ENCODE measurements at places on chromosomes 5 and 9. TPM values are rescaled to one million over a fixed set of nuclear protein-coding genes. Genes with fewer than 3 reads are reported as not detected.

DNA sequence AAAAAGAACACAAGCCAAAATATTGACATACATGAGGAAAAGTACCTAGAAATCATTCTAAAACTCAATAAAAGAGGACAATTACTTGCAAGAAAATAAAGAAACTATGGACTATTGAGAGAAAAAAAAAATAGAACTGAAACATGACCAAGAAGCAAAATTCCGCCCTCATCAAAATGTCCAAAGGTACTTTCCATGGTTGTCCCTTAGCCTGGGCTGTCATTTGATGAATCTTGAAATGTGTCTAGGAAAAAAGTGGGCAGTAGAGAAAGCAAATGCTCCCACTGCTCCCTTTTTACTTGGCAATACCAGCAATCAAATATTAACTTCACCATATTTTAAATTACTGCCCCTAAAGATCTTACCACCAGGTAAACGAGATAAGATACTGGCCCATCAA lies 10.8 kb downstream of the NRG2 start:
- no peak for DNase-seq
- H3K27ac ChIP-seq: no peak overlapping the region
- no peaks in the 10 kb centered on the region for H3K27me3 ChIP-seq
- no peaks in the 10 kb centered on the region for H3K4me1 ChIP-seq

DNA sequence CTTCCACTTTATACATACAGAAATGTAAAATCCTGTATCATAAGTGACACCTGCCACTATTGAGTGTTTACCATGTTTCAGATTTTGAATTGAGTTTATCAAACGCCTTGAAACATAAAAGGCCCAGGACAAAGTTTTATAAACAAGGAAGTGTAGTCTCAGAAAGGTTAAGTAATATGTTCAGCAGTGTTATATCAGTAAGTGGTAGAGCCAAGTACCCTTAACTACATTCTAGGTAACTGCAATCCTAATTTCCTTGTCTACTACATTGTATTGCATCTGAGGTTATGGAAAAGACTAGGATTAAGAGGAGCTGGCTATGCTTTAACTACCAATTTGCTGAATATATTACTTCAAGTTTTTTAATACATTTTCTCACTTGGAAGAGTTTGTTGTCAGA lies 641.6 kb downstream of the LRRC70 start:
- H3K36me3 ChIP-seq: no peaks in the 10 kb centered on the region
- no peaks in the 10 kb centered on the region for H3K4me1 ChIP-seq
- no peak overlapping the region for H3K27ac ChIP-seq
- H3K4me3 ChIP-seq: no peak overlapping the region
- no peak for DNase-seq

CARTPT gene
- not detected for total RNA-seq

DNA sequence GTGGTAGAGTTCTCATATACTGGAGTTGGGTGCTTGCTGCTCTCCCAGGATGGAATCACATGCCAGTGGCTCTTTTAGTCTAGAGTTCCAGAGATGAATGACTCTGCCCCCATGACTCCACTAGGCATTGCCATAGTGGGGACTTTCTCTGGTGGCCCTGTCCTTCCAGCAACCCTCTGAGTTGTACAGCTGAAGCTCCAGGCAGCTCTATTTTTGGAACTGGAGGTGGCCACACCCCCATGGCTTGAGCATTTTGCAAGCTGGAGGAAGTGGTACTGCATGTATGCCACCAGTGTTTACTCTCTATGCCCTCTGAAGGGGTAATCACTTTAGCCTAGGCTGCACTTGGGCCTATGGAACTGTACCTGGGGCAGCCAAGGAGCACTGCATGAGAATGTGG lies 112.6 kb downstream of the RANBP17 start:
- no peak overlapping the region for H3K27ac ChIP-seq
- no peak for DNase-seq
- H3K4me3 ChIP-seq: no peak overlapping the region
- H3K4me1 ChIP-seq: no peaks in the 10 kb centered on the region

DNA sequence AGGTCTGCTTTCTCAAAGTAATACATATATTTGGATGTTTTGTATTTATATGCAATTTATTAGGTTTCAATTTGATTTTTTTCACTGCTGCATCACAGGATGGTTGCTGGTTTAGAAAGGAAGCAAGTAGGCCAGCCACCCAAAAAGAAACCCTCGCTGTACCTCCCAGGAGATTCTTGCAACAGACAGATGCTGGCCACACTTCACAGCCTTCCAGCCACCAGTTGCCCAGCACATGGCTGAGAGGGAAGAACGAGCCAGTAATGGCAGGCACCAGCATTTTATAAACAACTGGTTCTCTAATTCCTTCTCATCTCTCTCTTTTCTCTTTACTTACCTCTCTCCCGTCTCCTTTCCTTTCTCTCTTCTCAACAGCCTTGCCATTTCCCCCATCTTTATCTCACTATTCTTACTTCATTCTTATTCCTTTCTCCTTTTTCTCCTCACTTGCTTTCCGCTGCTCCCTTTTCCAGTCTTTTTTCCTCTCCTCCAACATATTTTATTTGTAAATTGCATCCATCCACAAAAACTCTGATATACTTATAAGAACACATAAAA lies 38.9 kb downstream of the EFNA5 start:
- no peak for DNase-seq
- H3K27ac ChIP-seq: no peak overlapping the region
- no peak overlapping the region for H3K4me3 ChIP-seq
- no peaks in the 10 kb centered on the region for H3K27me3 ChIP-seq
- no peaks in the 10 kb centered on the region for H3K36me3 ChIP-seq

GRCh38 chr5:64634997-64635686 lies 55.2 kb upstream of the SHISAL2B start:
- no peaks in the 10 kb centered on the region for H3K4me1 ChIP-seq
- H3K4me3 ChIP-seq: no peak overlapping the region
- no peak for DNase-seq
- H3K27ac ChIP-seq: no peak overlapping the region
- peaks cover 4% of the 10 kb centered on the region for H3K27me3 ChIP-seq

DNA sequence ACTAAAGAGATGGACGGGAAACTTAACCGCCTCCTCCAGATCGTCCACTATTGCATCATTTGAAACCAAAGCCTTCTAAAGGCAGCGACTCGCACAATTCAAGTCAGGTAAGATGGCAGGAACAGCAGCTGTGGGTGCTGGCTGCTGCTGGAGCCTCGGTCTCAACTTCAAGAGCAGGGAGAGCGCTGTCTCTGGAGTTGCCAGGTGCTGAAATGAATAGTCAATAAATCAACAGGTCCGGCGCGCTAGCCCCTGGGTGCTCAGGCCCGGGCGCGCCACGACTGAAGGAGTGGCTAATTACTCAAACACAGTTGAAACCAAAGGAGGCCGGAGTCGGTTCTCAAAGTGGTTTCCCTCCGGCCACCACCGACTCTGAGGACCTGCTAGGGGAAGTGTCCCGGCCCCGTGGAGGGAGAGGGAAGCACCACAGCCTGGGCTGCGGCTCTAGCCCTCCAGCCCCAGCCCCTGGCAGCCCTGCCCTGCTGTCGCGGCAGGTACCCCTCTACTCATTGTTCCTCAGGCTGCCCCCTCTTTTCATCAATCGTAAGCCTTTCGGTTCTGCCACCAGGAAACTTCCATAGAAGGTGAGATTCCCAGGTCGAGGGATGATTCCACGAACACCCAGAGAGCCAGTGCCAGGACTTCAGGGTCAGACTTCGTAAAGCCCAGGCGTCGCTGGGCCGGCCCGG lies 804 bp downstream of the TTC39B start:
- peak overlapping the region; percentile 93 for H3K4me3 ChIP-seq
- H3K27me3 ChIP-seq: no peaks in the 10 kb centered on the region
- H3K27ac ChIP-seq: peak overlapping the region; percentile 91
- H3K4me1 ChIP-seq: peaks cover 26% of the 10 kb centered on the region

- H3K4me1 ChIP-seq: peaks cover 18% of the 10 kb centered on the region
- no peak for DNase-seq
- no peak overlapping the region for H3K4me3 ChIP-seq
- H3K27me3 ChIP-seq: no peaks in the 10 kb centered on the region
- no peak overlapping the region for H3K27ac ChIP-seq
- H3K36me3 ChIP-seq: no peaks in the 10 kb centered on the region
Measured at GRCh38 chr9:96051423-96051822, 175.9 kb downstream of the ERCC6L2 start.

DNA sequence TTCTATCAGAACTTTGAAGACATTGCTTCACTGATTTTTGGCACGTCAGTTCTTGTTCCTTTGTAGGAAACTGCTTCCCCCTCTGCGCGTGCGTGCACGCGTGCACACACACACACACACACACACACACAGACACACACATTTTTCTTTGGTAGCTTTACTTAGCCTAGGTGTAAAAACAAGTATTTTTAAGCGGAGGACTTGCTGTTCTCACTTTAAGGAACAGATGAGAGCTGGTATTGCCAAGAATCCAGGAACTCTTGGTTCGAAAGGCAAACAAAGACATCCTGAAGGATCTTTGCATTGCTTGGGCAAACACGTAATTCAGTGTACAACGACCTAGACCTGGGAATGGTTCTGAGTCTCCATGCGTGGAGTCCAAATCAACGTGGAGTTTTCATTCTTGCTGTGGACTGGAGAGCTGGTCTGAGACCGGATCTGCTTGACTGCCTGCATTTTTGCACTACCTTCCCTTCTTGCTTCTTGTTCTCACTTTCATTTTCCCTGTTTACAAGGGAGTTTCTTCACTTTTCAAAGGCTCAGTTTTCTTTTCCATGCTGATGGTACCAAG lies 8.2 kb downstream of the TMEM268 start:
- no peaks in the 10 kb centered on the region for H3K27me3 ChIP-seq
- H3K36me3 ChIP-seq: no peaks in the 10 kb centered on the region
- no peak for DNase-seq
- peak overlapping the region; percentile 32 for H3K4me3 ChIP-seq

DNA sequence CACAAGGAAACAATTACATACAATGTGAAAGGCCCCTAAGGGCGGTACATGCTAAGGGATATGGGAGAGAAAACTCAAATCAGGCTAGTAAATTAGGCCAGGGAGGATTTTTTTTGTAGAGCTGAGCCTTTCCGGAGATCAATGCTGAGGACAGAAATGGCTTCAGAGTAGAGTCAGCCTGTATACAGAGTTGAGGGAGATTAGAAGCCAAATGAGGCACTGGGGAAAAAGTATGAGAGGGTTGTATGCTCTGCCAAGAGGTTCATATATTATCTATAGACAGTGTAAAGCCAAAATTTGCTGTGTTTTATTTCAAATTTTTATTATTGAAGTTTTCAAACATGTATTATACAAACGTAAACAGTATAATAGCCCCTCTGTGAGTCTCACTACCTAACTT lies 103.1 kb downstream of the BNC2 start:
- H3K27me3 ChIP-seq: no peaks in the 10 kb centered on the region
- no peaks in the 10 kb centered on the region for H3K4me1 ChIP-seq
- no peaks in the 10 kb centered on the region for H3K36me3 ChIP-seq
- DNase-seq: no peak
- H3K4me3 ChIP-seq: no peak overlapping the region

DNA sequence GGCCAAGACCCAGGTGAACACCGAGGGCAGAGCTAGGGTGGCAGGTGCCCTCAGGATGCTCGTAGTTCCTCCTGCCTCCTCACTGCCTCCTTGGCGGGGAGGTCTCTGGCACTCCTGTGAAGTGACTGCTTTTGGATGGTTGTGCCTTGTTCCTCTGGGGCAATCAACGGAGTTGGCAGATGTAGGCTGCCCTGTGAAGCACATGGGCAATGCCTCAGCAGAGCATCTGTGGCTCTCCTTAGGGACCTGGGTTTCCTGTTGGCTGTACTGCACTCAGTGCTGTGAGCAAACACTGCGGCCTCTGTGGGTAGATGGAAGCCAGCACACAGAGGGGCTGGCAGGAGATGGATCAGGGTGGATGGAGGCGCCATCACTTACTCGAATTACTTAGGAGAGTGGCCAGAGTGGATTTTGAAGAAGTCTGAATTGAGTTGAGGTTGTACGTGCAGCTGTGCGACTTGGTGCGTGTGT lies 71.4 kb upstream of the COL5A1 start:
- H3K36me3 ChIP-seq: no peaks in the 10 kb centered on the region
- no peaks in the 10 kb centered on the region for H3K4me1 ChIP-seq
- H3K27me3 ChIP-seq: no peaks in the 10 kb centered on the region
- H3K4me3 ChIP-seq: no peak overlapping the region

DNA sequence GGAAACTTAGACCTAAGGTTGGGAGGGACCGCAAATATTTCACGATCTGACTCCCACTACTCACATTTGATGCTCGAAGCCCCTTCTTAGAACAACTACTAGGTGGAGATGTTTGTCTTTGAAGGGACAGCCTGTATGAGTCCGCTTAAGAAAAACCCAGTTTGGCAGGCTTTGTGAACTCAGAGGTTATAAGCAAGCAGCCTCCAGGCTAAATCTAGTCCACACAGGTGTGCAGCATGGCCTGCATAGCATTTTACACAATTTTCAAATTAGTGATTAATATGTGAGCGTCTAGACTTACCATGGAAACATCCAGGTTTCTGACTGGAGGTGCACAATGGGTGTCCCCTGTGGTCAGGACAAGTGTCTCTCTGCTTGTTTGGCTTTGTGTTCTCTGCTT lies 127.1 kb downstream of the KIF4B start:
- no peak overlapping the region for H3K27ac ChIP-seq
- H3K36me3 ChIP-seq: no peaks in the 10 kb centered on the region
- H3K4me1 ChIP-seq: peaks cover 3% of the 10 kb centered on the region
- DNase-seq: no peak

DCTN4 gene
- 75.3 TPM for total RNA-seq

DNA sequence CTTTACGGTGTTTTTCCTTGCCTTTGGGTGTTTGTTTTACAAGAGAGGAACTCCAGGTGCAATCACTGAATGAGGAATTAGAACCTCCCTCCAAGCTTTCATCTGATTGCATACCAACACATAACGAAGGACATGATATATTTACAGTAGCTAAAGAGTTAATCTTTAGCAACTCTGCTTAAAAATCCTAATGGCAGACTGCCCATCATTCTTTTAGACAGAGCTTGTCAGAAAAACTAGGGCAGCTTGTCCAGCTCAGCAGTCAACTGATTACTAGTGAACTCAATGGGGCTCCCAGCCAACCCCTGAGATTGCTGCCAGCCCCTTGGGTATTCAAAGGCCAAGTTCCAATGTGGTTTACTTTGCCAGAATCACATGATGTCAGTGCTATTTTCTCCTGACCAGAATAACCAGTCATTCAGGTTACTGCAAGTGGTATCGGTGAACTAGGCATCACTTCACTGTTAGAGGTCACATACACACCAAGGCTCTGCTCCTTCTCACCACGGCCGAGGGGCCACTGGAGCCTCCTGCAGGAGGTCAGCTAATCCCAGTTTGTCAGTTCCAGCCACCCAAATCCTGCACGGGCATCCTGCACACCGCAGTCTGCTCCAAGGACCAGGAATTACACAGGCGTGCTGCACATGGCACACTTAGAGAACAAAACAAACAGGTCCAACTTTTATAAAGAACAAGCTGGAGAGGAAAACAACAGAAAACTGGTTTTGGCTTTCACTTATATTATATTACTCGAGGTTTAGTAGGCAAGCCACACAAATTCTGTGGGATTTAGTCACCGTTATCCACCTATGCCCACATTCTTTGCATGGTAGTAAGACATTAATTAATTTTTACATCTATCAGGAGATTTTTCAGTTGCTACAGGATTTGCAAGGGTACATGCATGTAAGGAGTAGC lies 62.5 kb downstream of the NFIB start:
- no peaks in the 10 kb centered on the region for H3K36me3 ChIP-seq
- no peaks in the 10 kb centered on the region for H3K27me3 ChIP-seq
- H3K4me1 ChIP-seq: peaks cover 46% of the 10 kb centered on the region
- H3K4me3 ChIP-seq: no peak overlapping the region

PLCXD3 gene
- total RNA-seq: 1.6 TPM

GRCh38 chr5:13558408-13558807 lies 386.1 kb downstream of the DNAH5 start:
- H3K36me3 ChIP-seq: no peaks in the 10 kb centered on the region
- H3K4me3 ChIP-seq: no peak overlapping the region
- DNase-seq: no peak
- no peaks in the 10 kb centered on the region for H3K4me1 ChIP-seq

HCN1 gene
- 0.13 TPM for total RNA-seq

GRCh38 chr5:90504743-90505142 lies 24.6 kb downstream of the LYSMD3 start:
- no peaks in the 10 kb centered on the region for H3K27me3 ChIP-seq
- H3K36me3 ChIP-seq: no peaks in the 10 kb centered on the region
- H3K4me1 ChIP-seq: no peaks in the 10 kb centered on the region
- DNase-seq: no peak
